ENCODE measurements at places on chromosomes 11 and 22. TPM values are rescaled to one million over a fixed set of nuclear protein-coding genes. Genes with fewer than 3 reads are reported as not detected.

The TCN2 gene
- total RNA-seq: 33.9 TPM

The A4GALT gene
- total RNA-seq: 68.4 TPM

The LRRC32 gene
- total RNA-seq: 214 TPM

The SYT9 gene
- not detected for total RNA-seq

The SLC22A25 gene
- total RNA-seq: not detected

The C11orf16 gene
- not detected for total RNA-seq

The NCAM1 gene
- 42.0 TPM for total RNA-seq

The SEPTIN3 gene
- not detected for total RNA-seq

The WNT7B gene
- total RNA-seq: not detected

The TENM4 gene
- 13.3 TPM for total RNA-seq

DNA sequence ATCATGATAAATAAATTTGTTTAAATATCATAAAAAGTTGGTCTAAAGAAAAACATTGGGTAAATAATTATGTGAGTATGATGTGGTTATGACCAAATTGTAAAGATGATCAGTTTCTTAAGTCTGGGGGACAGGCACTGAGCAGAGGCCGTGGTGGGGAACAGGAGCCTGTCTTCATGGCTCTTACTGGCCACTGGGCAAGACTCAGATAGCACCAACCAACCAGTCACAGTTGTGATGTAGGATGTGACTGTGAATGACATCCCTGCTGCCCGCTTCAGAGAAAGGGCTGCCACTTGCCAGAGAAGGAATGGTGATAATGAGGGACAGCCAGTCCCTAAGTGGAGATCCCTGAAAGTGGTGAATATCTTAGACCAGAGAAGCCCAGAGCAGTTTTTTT, 7.0 kb downstream of the PTPRJ start:
- DNase-seq: no peak

- no peak for DNase-seq
Observed at GRCh38 chr11:5928811-5929210, 13.2 kb upstream of the OR56A3 start.

DNA sequence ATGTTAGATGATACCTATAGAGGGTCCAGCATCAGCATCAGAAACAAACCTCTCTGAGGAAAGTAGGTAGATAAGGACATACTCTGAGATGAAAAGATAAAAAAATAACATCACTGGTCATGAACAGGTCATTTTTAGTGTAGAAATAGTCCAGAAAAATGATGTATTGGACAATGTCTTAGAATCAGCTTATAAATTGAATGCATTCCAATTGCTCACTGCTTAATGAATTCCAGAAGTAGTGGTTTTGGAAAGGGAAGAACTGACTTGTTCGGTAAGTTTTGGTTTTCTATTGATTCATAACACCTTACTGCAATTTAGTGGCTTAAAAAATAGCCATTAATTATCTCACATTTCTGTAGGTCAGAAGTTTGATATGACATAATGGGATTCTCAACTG, 929.5 kb upstream of the CCDC90B start:
- no peak for DNase-seq

DNA sequence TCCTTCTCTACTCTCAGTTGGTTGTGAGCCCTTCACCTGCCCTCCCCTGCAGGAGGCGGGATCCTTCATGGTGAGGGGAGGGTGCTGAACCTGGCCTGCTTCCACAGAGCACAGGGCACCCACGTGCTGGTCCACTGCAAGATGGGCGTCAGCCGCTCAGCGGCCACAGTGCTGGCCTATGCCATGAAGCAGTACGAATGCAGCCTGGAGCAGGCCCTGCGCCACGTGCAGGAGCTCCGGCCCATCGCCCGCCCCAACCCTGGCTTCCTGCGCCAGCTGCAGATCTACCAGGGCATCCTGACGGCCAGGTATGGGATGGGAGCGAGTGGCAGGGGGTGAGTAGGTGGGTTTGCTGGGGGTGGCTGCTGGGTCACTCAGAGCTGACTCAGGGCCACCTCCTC, 6.3 kb downstream of the SSH3 start:
- no peak for DNase-seq

DNA sequence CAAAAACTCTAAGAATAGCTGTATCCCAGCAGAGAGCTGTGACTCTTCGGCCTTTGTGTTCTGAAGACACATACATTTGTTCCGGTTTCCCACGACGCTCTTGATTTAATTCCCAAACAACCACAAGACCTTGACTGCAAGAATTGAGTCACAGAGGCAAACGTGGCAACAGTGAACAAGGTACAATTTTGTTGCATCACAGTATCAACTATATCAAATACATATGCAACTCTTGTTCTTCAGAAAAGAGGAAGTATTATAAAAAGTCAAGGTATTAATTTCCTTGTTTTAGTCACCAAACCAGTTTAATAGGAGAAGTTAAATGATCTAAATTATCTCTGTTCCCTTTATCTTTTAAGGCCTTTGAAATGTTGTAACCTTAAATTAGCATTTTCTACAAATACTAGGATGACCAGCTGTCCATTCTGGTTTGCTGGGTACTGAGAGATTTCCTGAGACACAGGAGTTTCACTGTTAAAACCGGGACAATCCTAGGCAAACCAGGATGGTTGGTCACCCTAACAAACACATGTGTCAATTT, 11.1 kb downstream of the HPS5 start:
- no peak for DNase-seq

GRCh38 chr11:77611921-77612320, 22.2 kb downstream of the AQP11 start:
- DNase-seq: no peak

- DNase-seq: no peak
Observed at GRCh38 chr11:114226356-114226755, 69.8 kb upstream of the NNMT start.

GRCh38 chr11:31757260-31757835, 53.8 kb downstream of the PAX6 start:
- DNase-seq: no peak

DNA sequence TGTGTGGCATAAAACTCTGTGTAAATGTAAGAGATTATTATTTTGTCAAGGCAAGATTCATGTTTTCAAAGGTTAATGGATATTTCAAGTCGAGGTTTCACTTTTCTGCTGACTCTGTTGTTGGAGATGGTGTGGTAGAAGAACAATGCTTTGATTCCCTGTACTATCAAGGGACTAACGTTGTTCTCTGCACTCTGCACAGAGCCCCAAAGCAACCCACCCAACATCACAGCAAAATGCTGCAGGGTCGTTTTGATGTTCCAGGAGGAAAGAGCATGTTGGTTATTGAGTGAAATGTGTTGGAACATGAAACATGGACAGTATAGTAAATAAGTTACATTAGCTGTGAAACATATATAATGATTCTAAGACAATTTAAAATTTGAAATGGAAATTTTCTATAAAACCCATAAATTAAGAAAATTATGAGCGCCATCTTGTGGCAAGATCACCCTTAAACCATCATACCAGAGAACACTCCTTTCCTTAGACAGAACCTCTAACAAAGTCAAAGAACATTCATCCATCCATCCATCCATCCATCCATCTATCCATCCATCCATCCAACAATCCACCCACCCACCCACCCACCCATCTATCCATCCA, 164.4 kb upstream of the ZBED5 start:
- no peak for DNase-seq

DNA sequence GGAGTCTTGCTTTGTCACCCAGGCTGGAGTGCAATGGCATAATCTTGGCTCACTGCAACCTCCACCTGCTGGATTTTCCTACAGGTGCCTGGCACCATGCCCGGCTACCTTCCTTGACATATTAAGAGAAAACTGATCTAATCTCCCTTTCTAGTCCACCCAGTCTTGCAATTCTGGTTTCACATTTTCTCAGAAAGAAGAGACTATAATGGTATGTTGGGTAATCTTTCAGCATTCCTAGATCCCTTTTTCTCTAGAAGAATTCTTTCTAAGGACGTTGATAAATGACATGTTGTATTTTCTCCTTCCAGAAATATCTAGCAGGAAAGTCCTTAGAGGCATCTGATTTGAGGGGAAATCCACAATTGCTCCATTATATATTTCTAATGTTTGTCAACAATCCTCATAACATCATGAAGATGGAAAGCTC, 10.4 kb upstream of the HSPA8 start:
- DNase-seq: no peak

DNA sequence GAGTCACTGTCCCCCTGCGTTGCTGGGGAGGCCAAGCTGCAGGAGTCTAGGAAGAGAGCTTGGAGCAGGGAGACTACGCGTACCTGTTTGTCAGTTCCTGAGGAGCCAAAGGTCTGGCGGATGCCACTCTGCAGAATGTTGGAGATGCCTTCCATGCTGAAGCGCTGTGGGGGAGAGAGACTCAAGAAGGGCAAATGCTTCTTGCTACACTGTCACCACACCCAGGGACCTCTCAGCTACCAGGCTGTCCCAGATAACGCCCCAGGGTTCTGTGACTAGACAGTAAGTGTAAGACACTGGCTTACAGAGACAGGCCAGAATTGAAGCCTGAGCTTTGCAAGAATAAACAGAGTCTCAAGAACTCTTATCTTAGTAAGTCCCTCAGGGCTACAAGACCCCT, 42.0 kb downstream of the FEZ1 start:
- DNase-seq: no peak

GRCh38 chr11:74001822-74002286, 7.0 kb downstream of the UCP3 start:
- no peak for DNase-seq

GRCh38 chr22:22870577-22871404, 16.8 kb upstream of the IGLL5 start:
- DNase-seq: no peak

DNA sequence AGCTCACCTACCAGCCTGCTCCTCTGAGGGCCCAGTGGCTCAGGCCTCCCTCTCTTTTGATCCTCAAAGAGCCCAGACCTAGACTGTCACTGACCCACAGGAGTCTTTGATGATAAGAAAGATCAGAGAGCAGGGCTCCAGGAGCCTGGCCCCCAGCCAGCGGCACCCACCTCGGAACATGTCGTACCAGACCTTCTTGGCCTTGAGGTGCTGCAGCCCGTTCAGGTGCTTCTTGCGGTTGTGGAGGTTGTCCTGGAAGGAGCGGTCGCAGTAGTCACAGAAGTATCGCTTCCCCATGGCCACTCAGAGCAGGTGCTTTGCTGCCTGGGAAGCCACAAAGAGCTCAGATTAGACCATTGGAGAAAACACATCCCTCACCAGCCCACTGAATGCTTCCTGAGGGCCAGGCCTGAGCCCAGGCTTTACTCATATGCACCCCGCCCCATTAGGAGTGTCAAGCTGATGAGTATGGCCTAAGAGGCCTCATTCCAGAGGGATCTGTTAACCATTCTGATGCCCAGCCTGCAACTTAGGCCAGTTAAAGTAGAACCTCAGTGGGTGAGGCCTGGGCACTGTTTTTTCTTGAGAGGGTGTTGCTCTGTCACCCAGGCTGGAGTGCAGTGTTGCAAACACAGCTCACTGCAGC, 18.4 kb downstream of the ZMAT5 start:
- DNase-seq: no peak

DNA sequence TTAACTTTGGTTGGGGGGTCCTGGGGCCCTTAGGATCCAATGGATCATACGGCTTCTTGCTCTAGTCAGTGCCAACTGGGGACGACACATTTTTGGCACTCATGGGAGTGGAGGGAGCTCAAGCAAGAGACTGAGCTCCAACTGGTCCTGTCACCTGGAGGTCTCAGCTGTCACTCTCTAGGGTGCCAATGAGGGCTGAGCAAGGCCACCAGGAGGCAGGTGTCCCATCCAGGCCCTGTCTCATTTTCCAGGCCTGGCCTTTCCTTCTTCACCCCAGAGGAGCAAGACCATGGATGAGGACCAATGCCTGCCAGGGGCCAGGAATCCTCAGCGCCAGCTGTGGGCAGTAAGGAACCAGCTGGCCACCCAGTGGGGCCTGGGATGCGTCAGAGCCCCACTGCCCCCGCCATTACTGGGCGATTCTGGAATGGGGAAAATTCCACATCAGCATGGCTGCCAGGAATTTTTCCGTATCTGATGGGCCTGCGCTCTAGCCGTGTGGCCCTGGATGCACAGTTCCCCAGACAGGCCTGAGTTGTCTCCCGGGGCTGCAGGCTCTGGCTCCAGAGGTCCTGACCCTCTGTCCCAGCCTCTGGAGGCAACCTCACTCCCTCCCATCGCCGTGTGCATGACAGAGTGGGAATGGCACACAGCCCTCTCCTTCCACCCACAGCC, 669 bp upstream of the GAL3ST1 start:
- peak; percentile 25 for DNase-seq

- DNase-seq: no peak
Observed at GRCh38 chr11:120925944-120926343, 98.0 kb upstream of the TBCEL start.

DNA sequence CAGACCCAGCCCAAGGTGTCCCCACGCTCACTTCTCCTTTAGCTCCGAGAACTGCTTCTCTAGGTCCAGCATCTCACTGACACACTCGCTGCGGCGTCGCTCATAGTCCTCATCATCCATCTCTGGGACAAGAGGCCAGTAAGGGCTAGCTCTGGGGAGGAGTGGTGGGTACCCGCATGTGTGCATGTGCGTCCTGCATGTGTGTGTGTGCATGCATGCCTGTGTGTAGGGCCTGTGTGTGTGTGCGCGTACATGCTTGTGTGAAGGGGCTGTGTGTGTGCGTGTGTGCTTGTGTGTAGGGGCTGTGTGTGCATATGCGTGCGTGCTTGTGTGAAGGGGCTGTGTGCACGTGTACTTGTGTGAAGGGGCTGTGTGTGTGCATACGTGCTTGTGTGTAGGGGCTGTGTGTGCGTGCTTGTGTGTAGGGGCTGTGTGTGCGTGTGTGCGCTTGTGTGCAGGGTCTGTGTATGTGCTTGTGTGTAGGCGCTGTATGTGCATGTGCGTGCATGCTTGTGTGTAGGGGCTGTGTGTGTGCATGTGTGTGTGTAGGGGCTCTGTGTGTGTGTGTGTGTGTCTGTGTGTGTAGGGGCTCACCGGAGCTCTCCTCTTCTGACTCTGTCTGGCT, 3.3 kb downstream of the BRMS1 start:
- no peak for DNase-seq

GRCh38 chr11:41988951-41989572, 529.6 kb upstream of the LRRC4C start:
- no peak for DNase-seq

DNA sequence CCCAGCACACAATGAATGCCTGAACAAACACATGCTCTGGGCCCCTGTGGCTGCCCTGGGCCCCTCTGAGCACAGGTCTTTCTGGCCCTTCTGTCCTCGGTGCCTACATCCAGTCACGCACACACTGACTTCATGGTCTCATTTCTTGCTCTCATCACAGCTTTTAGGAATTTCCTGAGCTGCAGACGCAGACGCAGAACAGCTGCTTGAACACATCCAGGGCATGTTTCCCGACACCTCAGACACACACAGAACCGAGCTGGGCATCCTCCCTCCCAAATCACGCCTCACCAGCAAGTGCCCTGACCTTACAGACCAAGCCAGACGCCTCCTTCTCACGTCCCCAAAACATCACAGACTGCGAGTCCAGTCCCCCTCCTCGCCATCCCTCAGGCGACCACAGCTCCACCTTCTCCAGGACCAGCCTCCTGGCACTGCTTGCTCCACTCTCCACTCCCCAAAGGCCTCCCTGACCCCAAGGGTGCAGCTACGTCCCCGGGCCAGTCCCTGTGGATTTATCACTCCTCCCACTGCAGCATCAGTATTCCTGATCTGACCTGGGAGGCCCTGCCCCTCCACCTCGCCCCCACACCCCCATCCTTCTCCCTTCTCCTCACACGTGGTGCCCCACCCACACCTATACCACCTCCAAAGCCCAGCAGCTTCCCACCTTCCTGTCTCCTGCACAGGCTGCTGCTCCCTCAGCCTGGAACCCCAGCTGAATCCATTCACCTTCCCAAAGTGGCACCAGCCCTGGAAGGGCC, 12.9 kb downstream of the SIRT3 start:
- no peak for DNase-seq

GRCh38 chr22:24392218-24392931, 35.0 kb upstream of the ADORA2A start:
- no peak for DNase-seq
